ENCODE measurements at places on chromosomes 13 and 19. TPM values are rescaled to one million over a fixed set of nuclear protein-coding genes. Genes with fewer than 3 reads are reported as not detected.
A peak's percentile ranks its signal among the peaks of the same experiment; 100 is the strongest.

- DNase-seq: no peak
These were observed 2.0 kb downstream of the PCCA start for GRCh38 chr13:100090861-100091260.

- no peak for DNase-seq
These were observed 823 bp upstream of the ZNF567 start for GRCh38 chr19:36686365-36687213.

GRCh38 chr13:70218618-70219017 lies 110.4 kb upstream of the KLHL1 start:
- DNase-seq: no peak

DNA sequence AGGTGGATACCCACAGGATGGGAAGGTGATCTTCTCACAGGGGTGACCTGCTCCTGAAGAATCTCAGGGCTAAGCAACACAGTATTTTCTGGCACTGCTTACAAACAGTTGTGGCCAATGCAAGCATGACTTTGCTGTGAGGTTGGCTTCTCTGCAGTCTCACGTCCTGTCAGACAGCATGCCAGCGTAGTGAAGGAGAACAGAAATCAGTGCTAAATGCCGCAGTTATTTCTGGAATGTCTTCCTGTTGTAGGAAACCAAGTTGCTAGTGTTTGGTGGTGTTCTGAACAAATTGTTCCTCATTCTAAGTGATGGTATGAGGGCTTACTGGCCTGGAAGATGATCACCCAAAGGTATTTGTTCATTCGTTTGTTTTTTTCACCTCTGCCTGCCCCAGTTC lies 320.1 kb downstream of the MTUS2 start:
- DNase-seq: peak; percentile 57

- DNase-seq: no peak
These were observed 334 bp upstream of the ANGPTL6 start for GRCh38 chr19:10102787-10103236.

GRCh38 chr13:75195495-75196146 lies 286.3 kb downstream of the TBC1D4 start:
- no peak for DNase-seq

ATXN8OS gene
- not detected for total RNA-seq
